H1 (cell line): ENCODE measurements at places on chromosomes 11 and 22. TPM values are rescaled to one million over a fixed set of nuclear protein-coding genes. Genes with fewer than 3 reads are reported as not detected.
A peak's percentile ranks its signal among the peaks of the same experiment; 100 is the strongest.

- no peak overlapping the region for H3K4me3 ChIP-seq
- no peaks in the 10 kb centered on the region for H3K4me1 ChIP-seq
- no peak overlapping the region for H3K27ac ChIP-seq
- peak; percentile 27 for DNase-seq
Observed at GRCh38 chr11:59206635-59207034, 6.1 kb downstream of the MPEG1 start.

DNA sequence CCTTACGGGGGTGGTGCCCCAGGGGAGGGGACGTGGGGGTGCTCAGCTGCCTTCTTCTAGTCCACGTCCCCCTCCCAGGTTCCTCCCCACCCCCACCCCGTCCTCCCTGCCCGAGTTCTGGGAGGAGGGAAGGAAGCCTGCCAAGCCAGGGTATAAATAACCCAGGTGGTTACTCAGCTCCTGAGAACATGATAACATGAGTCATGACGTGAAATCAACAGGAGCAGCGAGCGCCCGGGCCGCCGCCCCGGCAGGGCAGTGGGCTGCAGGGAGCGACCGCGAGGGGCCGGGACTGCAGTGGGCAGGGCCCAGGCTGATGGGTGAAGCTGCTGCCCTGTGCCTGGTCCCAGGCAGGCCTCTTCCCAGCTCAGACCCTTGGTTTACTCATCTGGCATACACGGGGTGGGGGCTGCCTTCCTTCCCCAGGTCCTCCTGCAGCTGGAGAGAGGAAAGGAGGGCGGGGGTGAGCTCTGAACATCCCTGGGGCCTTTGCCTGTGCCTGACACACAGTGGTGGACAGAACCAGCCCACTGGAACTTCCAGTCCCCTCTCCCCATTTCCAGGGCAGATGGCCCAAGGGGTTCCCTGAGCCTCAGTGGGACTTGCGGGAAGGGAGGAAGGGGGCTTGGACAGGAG, 8.8 kb upstream of the PDGFB start:
- H3K27ac ChIP-seq, result no peak overlapping the region
- peaks cover 11% of the 10 kb centered on the region for H3K27me3 ChIP-seq
- peaks cover 23% of the 10 kb centered on the region for H3K4me1 ChIP-seq
- H3K4me3 ChIP-seq, result no peak overlapping the region
- no peak for DNase-seq

DNA sequence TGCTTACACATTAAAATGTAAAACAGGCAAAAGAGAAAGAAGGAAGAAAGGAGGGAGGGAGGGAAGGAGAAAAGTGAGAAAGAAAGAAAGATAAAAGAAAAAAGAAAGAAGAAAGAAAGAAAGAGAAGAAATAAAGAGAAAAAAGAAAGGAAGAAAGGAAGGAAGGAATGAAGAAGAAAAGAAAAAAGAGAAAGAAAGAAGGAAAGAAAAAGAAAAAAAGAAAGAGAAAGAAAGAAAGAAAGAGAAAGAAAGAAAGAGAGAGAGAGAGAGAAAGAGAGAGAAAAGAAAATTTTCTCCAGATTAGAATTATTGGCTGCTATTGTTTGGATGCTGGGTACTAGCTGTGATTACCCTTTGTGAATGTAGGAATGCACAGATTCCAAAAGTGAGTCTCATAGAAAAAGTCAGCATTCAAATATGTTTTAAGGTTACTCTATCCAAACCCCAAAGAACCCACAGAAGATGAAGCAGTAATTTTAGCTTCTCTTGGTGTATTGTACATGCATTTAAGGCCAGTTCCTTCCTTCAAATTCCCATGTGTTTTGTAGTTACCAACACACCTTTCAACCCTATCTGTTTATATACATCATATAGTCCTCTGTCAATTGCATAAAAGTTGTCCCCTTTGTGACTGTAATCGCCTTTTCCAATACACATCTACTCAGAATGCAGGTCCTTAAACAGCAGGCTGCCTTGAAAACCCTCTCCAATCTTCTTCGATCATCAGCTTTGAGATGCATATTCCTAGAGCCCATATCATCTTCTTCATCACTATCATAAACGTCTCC, 789 bp upstream of the FAM111A start:
- no peak for DNase-seq
- H3K36me3 ChIP-seq, result no peaks in the 10 kb centered on the region; the same call in 1 of the 2 replicates
- no peak overlapping the region for H3K27ac ChIP-seq

Gene SLC6A5
- polyA plus RNA-seq, result not detected in 2 replicates

DNA sequence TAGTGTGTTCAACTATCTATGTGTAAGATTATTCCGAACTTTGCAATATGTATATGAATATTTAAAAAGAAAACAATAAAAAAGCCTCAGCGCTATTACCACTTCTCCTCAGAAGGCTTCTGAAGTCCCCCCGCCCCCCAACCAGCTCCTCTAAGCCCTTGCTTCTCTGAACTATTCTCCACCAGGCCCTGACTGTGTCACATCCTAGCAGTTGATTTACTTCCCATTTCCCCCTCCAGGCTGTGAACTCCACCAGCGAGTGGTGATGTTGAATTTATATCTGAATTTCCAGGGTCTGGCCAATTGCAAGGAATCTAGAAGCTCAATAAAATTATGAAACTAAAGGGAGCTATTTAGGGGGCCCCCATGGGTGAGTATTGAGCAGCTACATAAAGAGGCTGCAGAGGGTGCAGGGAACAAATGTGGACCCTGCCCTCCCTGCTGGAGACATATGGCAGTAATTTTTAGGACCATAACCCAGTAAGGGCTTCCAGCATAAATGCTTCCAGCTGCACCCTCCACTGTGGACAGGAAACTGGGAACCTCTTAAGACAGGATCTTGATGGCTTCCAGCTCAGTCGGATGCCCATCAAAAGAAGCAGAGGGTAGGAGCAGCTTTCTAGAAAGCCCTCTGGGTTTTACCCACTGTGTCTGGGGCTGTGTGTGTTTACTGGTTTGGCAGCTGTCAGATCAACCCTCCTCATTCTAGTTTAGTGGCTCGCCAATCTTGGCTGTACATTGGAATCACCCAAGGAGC, 81.4 kb downstream of the TIMP3 start:
- no peak overlapping the region for H3K4me3 ChIP-seq
- no peak for DNase-seq
- no peaks in the 10 kb centered on the region for H3K27me3 ChIP-seq
- no peaks in the 10 kb centered on the region for H3K36me3 ChIP-seq
- H3K4me1 ChIP-seq, result no peaks in the 10 kb centered on the region
- no peak overlapping the region for H3K27ac ChIP-seq

GRCh38 chr11:119153049-119153818, 4.4 kb downstream of the ABCG4 start:
- no peak overlapping the region for H3K27ac ChIP-seq

Gene GVQW3
- polyA plus RNA-seq, result 5.5 and 5.9 TPM in 2 replicates

DNA sequence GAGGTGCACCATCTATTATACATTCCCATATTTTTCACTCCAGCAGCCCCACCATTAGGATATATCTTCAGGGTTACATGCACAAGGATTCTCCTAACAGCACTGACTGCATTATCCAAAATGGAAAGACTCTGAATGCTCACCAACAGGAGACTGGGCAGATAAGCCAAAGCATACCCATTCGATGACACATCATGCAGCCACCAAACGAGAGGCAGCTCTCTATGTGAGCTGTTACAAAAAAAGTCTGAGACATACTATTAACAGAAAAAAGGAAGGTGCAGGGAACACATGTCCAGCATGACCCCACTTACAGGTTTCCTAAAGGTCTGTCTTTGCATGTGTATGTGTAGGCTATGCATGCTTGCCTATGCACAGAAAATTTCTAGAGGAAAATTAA, 12.4 kb upstream of the SERPIND1 start:
- H3K27me3 ChIP-seq, result no peaks in the 10 kb centered on the region
- no peaks in the 10 kb centered on the region for H3K4me1 ChIP-seq
- H3K27ac ChIP-seq, result no peak overlapping the region
- no peak for DNase-seq
- no peak overlapping the region for H3K4me3 ChIP-seq
